NT2/D1 (cell line): ENCODE measurements at places on chromosomes 7 and 10.

DNA sequence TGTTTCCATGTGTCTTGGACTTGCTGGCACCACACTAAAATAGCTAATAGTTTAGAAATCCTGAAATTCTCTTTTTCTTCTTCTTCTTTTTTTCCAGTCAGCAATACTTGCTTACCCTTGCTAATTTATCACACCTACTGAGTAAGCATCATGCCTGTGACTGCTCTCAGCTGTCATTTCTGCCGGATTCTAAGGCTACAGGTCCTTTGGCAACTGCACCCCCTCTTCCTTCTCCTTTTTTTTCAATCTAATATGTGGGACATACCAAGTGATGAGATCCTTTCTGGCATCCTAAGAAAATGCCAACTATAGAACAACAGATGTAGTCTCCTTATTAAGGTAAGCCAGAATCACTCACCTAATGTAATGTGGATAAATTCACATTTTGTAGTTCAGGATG lies 444.7 kb downstream of the MAGI2 start:
- DNase-seq, result no peak

GRCh38 chr10:7551950-7552716 lies 114.6 kb downstream of the ITIH5 start:
- DNase-seq, result peak; percentile 55

GRCh38 chr7:18659746-18660145 lies 164.2 kb downstream of the HDAC9 start:
- DNase-seq, result no peak

DNA sequence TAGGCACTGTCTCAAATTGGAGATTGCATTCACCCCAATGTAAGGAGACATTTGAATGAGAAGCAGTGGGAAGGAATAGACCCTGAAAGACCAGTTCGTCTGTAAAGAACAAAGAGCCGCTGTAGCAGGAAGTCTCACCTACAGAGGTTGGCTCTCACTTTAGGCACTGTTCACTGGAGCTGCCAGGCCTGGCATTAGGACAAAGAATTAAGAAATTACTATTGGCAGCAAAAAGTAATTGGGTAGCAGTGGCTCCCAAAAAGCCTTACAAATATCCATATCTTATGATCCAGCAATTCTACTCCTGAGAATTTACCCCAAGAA lies 10.5 kb upstream of the TEX36 start:
- DNase-seq, result no peak

GRCh38 chr7:158411232-158411950 lies 176.2 kb downstream of the PTPRN2 start:
- no peak for DNase-seq

- DNase-seq, result no peak
These were observed 13.8 kb upstream of the RFC2 start for GRCh38 chr7:74267756-74268565.

GRCh38 chr10:15232279-15232678 lies 63.8 kb upstream of the NMT2 start:
- DNase-seq, result no peak
